ENCODE measurements at places on chromosomes 13 and 19. TPM values are rescaled to one million over a fixed set of nuclear protein-coding genes. Genes with fewer than 3 reads are reported as not detected.

WDR88 gene
- total RNA-seq, result not detected

GRCh38 chr19:38134540-38135149 lies 89.4 kb downstream of the DPF1 start:
- H3K4me3 ChIP-seq, result no peak overlapping the region
- peaks cover 25% of the 10 kb centered on the region for H3K36me3 ChIP-seq
- no peaks in the 10 kb centered on the region for H3K27me3 ChIP-seq
- peak; percentile 59 for DNase-seq

GRCh38 chr19:13401388-13401787 lies 104.9 kb downstream of the CACNA1A start:
- no peak overlapping the region for H3K4me3 ChIP-seq
- no peaks in the 10 kb centered on the region for H3K36me3 ChIP-seq
- DNase-seq, result peak; percentile 3

GRCh38 chr13:23391752-23392151 lies 41.8 kb downstream of the SACS start:
- H3K36me3 ChIP-seq, result peaks cover 4% of the 10 kb centered on the region
- DNase-seq, result no peak
- no peak overlapping the region for H3K27ac ChIP-seq
- H3K27me3 ChIP-seq, result peaks cover 5% of the 10 kb centered on the region

DNA sequence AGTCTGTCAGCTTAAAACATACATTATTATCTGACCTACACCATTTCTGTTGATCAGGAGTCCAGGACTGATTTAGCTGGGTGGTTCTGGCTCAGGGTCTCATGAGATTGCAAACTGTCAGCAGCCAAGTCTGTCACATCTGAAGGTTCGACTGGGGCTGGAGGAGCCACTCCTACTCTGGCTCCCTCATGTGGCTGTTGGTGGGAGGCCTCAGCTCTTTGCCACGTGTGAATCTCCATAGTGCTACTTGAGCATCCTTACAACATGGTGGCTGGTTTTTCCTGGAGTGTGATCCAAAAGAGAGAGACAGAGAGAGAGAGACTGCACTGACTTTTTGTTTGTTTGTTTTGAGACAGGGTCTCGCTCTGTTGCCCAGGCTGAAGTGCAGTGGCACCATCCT lies 63.6 kb upstream of the NFIC start:
- H3K27ac ChIP-seq, result no peak overlapping the region
- H3K4me3 ChIP-seq, result no peak overlapping the region
- H3K36me3 ChIP-seq, result no peaks in the 10 kb centered on the region
- no peak for DNase-seq

DNA sequence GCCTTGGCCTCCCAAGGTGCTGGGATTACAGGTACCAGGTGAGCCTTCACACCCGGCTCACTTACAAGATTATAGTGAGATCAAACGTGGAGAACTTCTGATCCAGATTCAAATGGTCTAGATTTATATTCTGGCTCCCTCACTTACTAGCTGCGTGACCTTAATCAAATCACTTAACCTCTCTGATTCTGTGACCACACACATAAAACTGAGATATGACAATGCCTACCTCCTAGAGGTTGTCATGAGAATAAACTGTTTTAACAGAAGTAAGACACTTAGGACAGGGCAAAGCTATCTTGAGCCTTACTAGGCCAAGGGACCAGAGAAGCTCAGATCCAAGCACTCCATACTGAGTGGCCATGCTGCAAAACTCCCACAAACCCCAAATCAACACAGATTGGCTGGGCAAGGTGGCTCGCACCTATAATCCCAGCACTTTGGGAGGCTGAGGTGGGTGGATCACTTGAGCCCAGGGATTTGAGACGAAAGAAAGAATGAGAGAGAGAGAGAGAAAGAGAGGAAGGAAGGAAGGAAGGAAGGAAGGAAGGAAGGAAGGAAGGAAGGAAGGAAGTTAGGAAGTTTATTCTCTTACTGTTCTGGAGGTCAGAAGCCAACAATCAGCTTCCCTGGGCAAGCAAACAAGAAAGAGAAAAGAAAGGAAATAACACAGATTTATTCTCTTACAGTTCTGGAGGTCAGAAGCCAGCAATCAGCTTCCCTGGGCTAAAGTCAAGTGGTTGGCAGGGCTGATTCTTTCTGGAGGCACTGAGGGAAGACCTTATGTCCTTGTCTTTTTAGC lies 46.1 kb upstream of the MAP3K10 start:
- no peak for DNase-seq
- H3K4me1 ChIP-seq, result peaks cover 8% of the 10 kb centered on the region
- no peak overlapping the region for H3K4me3 ChIP-seq
- H3K27ac ChIP-seq, result no peak overlapping the region
- H3K27me3 ChIP-seq, result peaks cover 4% of the 10 kb centered on the region

DNA sequence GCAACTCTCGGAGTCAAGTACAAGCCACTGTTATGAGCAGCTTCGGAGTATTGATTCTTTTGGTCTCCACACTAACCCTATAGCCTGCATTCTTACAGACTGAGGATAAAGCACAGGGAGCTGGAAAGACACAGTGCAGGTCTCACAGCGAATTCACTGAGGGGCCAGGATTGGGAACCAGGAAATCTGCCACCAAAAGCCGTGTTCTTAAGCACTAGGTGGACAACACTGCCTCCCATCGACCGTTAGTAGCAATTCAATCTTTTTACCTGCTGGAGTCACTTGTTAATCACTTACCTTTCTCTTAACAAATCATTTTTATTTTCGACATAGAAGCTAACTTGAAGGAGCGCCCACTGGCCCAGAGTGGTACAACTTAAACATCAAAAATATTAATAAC lies 6.3 kb downstream of the PMIS2 start:
- peaks cover 2% of the 10 kb centered on the region for H3K27me3 ChIP-seq
- no peaks in the 10 kb centered on the region for H3K4me1 ChIP-seq
- no peaks in the 10 kb centered on the region for H3K36me3 ChIP-seq
- H3K4me3 ChIP-seq, result no peak overlapping the region

- peaks cover 21% of the 10 kb centered on the region for H3K4me1 ChIP-seq
- DNase-seq, result peak; percentile 58
- peaks cover 17% of the 10 kb centered on the region for H3K36me3 ChIP-seq
Measured at GRCh38 chr19:10769533-10770491, 51.9 kb downstream of the DNM2 start.

DNA sequence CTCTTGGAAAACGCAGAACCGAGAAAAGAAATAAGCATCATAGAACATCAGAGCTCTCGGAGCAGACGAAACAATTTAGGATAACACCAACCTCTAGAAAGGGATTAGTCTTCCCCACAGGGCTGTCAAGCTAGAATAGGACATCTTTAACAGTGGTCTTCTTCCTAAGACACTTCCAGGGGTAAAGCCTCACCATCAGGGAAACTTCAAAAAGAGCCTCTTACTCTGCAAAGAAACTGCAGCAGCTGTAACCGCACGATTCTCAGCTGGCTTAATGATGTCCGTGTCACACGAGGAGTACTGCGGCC lies 642 bp downstream of the ZNF571 start:
- H3K36me3 ChIP-seq, result peaks cover 22% of the 10 kb centered on the region
- H3K4me1 ChIP-seq, result peaks cover 17% of the 10 kb centered on the region
- peak overlapping the region; percentile 97 for H3K4me3 ChIP-seq
- DNase-seq, result no peak
- peak overlapping the region; percentile 80 for H3K27ac ChIP-seq
- peaks cover 7% of the 10 kb centered on the region for H3K27me3 ChIP-seq

DNA sequence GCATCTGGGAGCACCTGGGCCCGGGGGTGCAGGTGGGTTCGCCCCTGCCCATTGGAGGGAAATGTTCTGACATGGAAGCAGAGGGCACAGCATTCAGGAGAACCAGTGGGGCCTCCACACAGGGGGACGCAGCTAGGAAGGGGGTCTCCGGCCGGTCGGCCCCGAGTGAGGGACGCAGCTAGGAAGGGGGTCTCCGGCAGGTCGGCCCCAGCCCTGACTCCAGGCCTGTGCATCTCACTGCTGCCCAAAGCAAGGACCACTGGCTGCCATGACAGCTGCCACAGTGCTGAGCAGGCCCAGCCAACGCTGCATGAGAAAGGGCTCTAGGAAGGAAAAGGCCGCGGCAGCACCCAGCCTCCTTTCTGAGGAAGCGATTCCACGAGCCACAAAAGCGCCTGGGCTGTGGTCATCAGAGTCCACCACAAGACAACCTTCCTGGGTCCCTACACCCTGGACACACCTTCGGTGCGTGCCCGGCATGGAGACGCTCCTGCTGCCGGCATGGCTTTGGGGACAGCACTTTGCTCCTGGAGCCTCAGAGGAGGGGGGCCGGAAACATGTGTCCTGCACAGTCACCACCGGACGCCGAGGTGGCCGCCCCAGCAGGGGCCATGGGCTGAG lies 9.7 kb downstream of the RASA3 start:
- peaks cover 27% of the 10 kb centered on the region for H3K27me3 ChIP-seq
- no peak for DNase-seq
- H3K27ac ChIP-seq, result no peak overlapping the region
- peaks cover 9% of the 10 kb centered on the region for H3K36me3 ChIP-seq

GRCh38 chr19:28929006-28929405 lies 283.9 kb downstream of the UQCRFS1 start:
- H3K36me3 ChIP-seq, result no peaks in the 10 kb centered on the region
- H3K4me3 ChIP-seq, result no peak overlapping the region
- H3K4me1 ChIP-seq, result no peaks in the 10 kb centered on the region

GRCh38 chr13:28001049-28001448 lies 12.6 kb upstream of the URAD start:
- H3K4me1 ChIP-seq, result peaks cover 5% of the 10 kb centered on the region
- H3K27me3 ChIP-seq, result peaks cover 1% of the 10 kb centered on the region
- H3K4me3 ChIP-seq, result no peak overlapping the region
- DNase-seq, result no peak
- no peak overlapping the region for H3K27ac ChIP-seq
